Activated CD8-positive, alpha-beta memory T cell treated with anti-CD3 and anti-CD28 coated beads, Interleukin-2, amount 50 U/mL, for 4 hours (primary cell): ENCODE measurements at places on chromosomes 13 and 19.

DNA sequence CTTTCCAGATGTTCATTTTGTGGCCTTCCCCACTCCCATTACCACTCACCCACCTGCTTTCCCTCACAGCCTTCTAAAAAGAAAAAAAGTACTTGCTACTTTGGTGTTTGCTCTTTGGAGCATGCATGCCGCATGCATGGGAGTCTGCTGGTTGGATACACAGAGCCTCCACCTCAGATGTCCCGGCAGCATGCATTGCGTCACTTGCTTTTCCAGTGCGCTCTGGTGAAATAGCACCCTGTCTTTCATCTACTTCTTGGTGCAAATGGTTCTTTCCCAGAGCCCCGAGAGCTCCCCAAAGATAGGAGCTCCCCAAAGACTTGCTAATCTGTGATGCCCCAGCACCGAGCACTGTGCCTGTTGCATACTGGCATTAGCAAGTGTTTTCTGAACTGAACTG, 333.2 kb upstream of the ZNF507 start:
- no peak for DNase-seq

DNA sequence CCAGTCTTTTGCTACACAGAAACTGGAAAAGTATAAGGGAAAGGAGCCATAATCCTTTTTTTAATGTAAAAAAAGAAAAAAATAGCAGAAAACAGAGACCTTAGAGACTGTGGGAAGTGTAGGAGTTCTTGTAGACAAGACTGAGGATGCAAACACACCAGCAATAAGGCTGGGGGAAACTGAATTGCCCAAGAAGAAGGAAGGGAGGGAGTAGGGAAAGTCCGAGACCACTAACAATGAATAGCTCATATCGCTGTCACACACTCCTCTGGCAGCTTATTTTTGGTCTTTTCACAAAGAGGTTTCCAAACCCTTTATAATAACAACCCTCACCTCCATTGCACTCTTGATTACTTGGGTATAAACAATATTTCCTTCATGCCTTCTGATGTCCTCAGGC, 952.0 kb downstream of the SLITRK5 start:
- no peak for DNase-seq

GRCh38 chr13:30078059-30078458, 227.6 kb upstream of the UBL3 start:
- DNase-seq = no peak

DNA sequence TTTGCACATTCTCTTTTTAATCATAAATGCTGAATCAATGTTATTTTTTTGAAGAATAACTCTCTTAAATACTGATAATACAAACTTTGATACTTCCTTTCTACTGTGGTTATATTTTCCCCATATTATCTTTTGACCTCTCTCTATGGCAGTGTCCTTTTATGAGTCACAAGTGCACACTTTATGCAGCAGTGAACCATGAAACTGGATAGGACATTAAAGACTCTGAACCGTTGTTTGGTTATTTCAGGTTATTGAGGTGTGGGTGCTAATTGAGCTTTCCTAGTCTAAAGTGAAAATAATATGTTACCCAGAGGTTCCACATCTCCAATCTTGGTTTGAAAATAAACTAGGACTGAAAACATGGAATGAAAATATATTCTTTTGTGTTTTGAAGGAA, 71.4 kb downstream of the DGKH start:
- DNase-seq = no peak

- no peak for DNase-seq
These were observed 46.7 kb downstream of the ZNF729 start for GRCh38 chr19:22332924-22333323.

- DNase-seq = no peak
These were observed 10.8 kb downstream of the JOSD2 start for GRCh38 chr19:50500060-50500752.

- DNase-seq = no peak
These were observed 1222.3 kb upstream of the SLC10A2 start for GRCh38 chr13:104288496-104288895.

DNA sequence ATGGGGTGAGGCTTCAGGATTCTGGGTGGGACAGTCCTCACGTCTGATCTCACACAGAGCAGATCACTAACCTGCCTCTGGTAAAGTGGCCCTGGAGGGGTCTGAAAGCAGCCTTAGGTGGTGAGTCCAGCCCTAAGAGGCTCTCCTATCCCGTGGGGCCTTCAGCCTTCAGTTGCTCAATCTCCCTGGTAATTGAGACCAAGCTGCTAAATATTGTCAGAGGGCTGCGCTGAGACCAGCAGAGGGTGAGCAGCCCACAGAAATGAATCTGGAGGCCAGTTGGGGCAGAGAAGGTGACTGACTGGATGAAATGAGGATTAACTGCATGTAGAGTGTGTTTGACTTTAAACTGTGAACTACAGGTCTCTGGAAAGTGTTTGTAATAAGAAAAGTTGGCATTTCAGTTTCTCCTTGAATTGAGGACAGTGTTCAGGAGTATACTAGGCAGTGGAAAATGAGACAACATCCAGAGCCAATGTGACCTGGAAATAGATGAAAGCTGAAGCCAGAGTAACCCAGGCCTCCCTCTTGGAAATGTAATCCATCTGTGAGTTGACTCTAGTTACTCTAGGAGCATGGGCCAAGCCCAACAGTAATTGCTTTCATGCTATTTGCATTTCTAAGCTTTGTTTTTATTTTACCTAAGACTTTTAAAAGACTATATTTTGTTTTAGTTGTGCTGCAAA, 14.3 kb upstream of the HSPH1 start:
- DNase-seq = no peak

- no peak for DNase-seq
These were observed 1.2 kb downstream of the ZNF8 start for GRCh38 chr19:58279925-58280316.

- DNase-seq = no peak
These were observed 9.6 kb downstream of the MIR17HG start for GRCh38 chr13:91356919-91357612.

- DNase-seq = no peak
These were observed 42.3 kb downstream of the ENOX1 start for GRCh38 chr13:43744261-43745031.

- no peak for DNase-seq
These were observed 60.0 kb downstream of the MLLT1 start for GRCh38 chr19:6219586-6220290.

DNA sequence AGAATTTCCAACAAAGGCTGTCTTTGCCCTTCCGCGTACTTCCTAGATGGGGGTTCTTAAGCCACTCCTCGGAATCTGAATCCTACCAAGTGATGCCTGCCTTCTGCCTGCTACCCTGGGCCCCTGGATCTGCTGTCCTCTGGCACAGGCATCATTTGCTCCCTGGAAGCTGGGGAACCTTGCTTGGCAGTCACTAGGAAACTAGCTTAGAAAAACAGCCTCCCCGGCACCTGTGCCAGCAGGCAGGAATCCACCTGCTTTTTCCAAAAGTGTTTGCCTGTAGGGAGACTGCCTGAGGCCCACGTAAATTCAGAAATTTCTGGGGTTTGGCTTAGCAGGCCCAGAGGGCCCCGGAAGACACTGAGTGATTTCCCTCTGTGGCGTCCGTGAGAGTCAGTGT, 442.4 kb downstream of the TSHZ3 start:
- no peak for DNase-seq

GRCh38 chr13:101150998-101151397, 265.3 kb downstream of the NALCN start:
- no peak for DNase-seq
